ENCODE measurements at places on chromosomes 3 and 15.

GRCh38 chr3:64070704-64071103 lies 47.4 kb upstream of the PSMD6 start:
- no peak for DNase-seq

GRCh38 chr3:28376424-28376823 lies 27.8 kb upstream of the AZI2 start:
- DNase-seq: no peak

- no peak for DNase-seq
These were observed 142.4 kb downstream of the ANXA2 start for GRCh38 chr15:60255390-60255789.

GRCh38 chr15:49083401-49084284 lies 37.4 kb upstream of the SECISBP2L start:
- no peak for DNase-seq

DNA sequence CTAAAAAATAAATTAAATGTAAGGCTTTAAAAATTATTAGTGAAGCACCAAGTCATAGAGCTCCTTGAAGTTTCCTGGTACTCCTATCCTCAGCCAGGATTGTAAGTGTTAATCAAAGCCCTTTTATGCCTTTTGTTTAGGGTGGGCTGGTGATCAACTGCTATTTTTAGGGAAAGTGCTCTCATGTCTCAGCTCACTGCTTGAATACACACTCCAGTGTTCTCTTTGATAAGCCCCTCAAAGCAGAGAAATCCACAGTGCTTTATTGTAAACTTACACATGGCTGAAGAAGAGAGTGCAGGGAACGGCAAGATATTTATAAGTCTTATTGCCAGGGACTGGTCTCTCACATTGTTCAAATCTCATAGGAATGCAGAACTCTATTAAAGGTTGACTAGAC lies 156.4 kb upstream of the AZI2 start:
- no peak for DNase-seq

- no peak for DNase-seq
These were observed 30.1 kb downstream of the TMOD2 start for GRCh38 chr15:51781506-51781905.

GRCh38 chr3:63364495-63364894 lies 86.4 kb downstream of the SYNPR start:
- DNase-seq: no peak

DNA sequence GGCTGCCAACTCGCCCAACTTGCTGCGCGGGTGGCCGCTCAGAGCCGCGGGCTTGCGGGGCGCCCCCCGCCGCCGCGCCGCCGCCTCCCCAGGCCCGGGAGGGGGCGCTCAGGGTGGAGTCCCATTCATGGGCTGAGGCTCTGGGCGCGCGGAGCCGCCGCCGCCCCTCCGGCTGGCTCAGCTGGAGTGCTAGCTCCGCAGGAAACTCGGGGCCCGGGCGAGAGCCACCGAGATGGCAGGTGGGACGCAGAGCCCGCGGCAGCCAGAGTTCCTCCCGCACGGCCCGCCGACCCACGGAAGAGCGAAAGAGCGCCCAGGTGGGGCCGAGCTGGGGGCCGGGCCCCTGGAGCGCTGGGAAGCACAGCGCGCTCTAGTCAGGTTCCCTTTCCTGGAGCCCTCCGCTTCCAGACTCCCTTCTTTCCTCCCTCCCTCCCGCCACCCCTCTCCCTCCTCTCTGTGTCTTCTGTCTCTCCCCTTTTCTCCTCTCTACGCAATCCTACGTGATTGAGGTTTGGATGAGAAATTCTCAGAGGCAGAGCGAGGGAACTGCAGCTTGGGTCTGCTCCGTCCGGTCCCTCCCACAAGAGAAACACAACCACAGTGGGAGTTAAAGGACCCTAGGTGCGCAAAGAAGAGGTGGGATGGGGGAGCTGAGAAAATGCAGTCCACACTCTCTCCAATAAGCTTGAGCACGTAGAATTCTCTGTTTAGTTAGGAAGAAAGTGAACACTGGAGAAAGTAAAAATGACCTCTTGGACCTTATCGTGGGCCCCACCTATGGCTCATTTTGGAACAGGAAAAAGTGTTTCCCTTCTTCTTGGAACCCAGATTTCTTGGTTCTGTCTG lies 317.3 kb downstream of the FGF12 start:
- no peak for DNase-seq

DNA sequence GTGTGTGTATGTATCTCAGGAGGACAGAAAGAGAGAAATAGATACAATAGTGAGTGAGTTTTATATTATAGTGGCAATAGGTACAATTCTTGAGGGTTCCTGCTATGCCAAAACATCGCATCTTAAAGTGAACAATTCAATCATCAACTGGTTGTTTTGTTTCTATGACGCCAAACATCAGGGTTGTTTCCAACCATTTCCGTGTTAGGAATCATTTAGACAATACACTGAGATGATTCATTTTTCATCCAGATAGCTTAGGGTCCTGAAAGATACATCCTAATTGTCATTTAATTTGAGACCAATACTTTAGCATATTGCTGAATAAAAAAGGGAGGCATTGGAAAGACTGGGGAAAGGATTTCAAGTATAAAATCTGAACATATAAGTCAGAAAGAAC lies 472.2 kb downstream of the MCTP2 start:
- no peak for DNase-seq

DNA sequence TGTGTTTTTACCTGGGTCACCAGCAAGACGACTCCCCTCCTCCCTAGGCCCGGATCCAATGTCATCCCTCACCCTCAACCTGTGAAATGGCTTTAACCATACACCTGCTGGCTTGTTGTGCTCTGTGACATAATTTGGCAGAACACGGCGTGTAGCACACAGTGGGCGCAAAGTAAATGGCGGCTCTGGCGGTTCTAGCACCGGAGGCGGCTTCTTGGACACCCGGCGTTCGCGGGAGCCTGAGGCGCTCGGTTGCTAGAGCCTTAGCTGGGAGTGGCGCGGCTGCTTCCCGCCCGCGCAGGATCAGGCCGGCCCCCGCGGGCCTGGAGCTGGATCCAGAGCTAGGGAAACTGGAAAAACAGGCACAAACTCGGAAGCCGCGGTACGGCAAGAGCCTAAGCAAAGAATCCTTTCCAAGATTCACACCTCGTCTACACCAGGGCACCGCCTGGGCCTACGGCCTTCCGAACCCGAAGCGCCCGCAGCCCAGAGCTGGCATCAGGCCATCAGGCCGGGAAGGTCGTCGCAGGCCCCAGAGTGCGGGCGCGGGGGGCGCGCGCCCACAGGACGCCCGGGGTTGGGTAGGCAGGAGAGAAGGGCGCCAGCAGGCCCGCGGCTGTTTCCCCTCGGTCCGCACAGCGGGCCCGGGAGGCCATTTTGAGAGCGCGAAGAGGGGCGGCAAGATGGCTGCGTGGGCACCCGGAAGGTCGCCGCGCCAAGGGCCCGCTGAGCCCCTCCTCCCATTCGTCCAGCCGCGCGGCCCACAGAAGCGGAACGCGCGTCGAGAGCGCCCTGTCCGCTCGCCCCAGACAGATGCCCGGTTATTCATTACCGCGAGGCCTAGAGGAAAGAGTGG lies 43.9 kb upstream of the POLG start:
- no peak for DNase-seq
